ENCODE measurements at places on chromosomes 4 and X. TPM values are rescaled to one million over a fixed set of nuclear protein-coding genes. Genes with fewer than 3 reads are reported as not detected.

DNA sequence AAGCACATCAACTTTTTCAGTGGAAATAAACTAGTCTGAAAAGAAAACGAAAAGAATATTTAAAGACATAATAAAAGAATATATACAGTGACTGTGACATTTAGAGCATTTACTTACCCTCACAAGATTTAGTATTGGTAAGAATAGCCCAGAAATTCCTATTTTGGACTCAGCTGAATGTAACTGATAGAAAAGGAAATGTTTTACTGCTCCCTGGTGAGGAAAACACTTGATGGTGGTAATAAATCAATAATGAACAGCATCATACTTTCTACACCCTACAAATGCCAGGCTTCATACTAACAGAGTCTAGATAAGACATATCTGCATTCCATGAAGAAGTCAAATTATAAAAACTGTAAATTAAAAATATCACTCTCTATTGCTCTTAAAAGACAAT is 753.5 kb upstream of the PCDH10 start:
- DNase-seq, result no peak

DNA sequence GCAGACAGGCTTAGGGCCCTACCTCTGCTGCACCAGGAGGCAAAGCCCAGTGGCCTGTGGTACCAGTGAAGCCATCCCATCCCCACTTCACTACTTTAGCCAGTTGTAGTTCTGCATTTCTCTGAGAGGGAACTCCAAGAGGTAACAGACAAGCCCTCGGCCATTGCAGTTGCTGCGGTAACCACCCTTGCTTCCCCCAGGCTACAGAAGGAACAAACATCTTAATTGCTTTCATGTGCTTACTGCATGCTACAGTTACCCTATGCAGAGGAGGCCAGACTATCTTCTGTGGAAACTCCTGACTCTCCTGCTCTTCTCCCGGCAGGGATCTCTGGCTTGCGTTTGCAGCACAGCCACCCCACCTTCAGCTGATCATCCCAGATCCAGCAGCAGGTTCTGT is 67.8 kb downstream of the SPIN4 start:
- DNase-seq, result no peak

The OPN1LW gene
- not detected for total RNA-seq

DNA sequence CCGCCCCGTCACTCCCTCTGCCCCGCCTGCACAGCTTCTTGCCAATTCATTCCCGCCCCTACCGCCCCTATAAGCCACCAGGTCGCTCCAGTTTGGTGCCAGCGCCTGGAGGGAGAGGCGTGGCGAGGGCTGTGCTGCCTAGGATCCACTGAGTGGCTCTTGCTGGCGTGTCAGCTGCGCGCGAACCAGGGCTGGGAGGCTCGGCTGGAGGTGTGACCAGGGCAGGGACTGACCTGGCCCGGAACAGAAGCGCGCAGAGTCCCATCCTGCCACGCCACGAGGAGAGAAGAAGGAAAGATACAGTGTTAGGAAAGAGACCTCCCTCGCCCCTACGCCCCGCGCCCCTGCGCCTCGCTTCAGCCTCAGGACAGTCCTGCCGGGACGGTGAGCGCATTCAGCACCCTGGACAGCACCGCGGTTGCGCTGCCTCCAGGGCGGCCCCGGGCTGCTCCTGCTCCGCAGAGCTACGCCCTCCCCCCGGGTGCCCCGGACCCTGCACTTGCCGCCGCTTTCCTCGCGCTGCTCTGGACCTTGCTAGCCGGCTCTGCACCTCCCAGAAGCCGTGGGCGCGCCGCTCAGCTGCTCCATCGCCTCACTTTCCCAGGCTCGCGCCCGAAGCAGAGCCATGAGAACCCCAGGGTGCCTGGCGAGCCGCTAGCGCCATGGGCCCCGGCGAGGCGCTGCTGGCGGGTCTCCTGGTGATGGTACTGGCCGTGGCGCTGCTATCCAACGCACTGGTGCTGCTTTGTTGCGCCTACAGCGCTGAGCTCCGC is at the start of gene GPR78:
Gene GPR78, plus strand, starts transcription at position 72 of the 773 bp plus-strand sequence. Its CDS starts 591 bp downstream, at position 663.
- peak; percentile 20 for DNase-seq

The XAGE2 gene
- total RNA-seq, result not detected

The RTL5 gene
- total RNA-seq, result 0.23 TPM

DNA sequence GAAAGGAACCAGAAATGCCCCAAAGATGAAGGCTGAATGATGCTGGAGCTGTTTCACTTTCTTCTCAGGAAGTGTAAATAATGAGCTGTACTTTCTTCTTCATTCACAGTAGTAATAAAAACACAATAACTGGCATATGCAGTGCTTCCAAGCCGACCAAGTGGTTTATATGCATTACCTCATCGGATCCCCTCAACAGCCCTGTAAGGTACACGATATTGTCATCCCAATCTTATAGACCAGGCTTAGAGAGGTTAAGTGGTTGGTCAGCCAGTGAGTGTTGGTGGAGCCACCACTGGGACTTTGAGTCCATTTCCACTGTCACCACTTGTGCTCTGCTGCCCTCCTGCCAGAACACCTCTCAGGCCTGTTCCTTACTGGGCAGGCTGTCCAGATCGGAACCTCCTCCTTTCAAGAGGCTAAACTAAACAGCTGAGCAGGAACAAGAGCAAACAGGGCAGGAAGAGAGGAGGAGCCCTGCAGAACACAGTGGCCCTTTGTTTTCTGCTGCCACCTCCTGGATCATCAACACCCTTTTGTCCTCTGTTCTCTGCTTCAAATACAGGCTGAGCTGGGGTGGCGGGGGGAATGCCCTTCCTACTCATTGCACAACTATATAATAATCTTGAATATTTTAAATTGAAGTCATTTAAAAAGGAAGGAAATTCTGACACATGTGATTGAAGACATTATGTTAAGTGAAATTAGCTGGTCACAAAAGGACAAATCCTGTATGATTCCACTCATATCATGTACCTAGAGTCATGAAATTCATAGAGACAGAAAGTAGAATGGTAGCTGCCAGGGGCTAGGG is 112.5 kb upstream of the ATP6AP2 start:
- peak; percentile 35 for DNase-seq

Data from PC-3 (cell line).